ENCODE measurements at places on chromosomes 6 and 20.

GRCh38 chr20:59657459-59658046, 53.2 kb downstream of the PHACTR3 start:
- no peak for DNase-seq

DNA sequence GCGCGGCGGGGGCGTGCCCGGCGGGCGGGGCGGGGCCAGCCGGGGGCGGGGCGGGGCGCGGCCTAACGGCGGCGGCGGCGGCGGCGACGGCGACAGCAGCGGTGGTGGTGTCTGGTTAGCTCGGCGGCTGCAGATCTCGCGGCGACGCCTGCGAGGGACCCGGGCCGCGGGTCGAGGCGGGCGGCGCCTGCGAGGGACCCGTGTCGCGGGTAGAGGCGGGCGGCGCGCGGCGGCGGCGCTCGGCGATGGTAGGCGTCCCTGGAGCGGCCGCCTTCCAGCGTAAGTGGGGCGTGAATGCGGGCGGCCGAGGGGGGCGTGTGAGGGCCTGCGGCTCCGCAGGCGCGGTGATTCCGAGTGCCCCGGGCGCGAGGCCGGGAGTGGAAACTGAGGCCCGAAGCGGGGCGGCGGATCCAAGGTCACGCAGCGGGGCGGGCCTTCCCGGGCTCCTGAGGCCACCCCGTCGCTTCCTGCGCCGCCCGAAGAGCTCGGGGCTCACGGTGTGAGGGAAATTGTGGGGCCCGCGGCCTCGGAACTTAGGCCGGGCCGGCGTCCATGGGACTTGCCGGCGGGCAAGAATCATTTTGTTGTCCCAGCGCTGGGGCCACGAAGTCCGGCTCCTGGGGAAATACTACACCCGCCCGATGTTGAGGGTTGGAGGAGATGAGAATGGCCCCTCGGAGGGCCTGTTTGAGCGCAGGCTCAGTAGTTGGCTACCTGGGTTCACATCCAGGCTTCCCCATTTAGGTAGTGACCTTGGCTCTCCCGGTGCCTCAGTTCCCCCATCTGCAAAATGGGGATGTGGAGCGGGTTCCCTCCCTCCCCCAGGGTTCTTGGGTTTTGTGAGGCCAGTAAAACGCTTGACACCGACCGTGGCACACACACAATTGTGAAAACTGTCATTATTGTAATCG, at the start of gene CBFA2T2:
Gene CBFA2T2 (plus strand): TSS at position 74 of the 911 bp plus-strand sequence. CDS start 172 bp downstream, at position 246.
- DNase-seq = no peak

DNA sequence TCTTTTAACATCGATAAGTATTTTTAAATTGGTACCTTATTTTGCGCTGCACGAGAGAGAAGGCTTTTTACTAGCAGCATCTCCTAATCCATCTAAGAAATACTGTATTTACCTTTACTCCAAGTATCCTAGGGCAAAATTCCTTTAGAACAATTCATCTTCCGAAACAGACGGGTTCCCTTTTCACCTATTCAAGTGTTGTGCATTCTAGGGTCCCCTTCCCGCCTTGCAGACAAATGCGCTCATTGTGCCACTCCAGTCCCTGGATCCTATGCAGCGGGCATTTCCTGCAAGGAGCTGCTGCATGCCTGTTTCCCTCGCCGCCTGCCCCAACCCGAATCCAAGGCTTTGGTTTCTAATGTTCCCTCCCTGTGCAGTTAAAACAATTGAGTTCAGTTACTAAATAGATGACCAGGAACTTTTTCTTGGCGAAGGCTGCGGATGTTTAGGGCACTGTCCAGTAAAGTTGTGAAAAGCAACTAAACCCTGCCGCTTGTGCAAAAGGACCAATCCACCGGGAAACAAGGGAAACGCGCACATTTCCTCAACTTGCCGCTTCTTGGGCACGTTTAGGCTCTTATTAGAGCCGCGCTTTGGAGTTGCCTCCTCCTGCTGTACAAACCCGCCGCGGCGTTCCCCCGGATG, 556 bp upstream of the SCAF8 start:
- DNase-seq = no peak

GRCh38 chr6:132877003-132877402, 62.6 kb downstream of the RPS12 start:
- no peak for DNase-seq

DNA sequence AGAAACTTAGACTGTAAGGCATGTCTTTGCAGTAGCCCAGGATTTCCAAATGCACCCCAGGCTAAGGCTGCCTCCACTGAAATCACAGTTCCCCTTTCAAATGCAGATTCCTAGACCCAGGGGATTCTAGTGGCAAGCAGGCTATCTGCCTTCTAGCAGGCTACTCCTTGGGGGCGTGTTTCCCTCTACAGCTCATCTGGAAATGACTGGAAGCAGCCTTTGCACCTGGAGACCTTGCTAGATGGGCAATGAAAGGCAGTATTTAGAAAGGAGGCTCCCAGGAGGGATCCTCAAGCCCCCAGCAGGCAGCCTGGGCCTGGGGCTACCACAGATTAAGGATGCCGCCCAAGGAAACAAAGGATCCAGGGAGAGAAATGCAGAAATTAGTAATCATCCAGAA, 26.0 kb upstream of the SYNDIG1 start:
- DNase-seq = no peak

DNA sequence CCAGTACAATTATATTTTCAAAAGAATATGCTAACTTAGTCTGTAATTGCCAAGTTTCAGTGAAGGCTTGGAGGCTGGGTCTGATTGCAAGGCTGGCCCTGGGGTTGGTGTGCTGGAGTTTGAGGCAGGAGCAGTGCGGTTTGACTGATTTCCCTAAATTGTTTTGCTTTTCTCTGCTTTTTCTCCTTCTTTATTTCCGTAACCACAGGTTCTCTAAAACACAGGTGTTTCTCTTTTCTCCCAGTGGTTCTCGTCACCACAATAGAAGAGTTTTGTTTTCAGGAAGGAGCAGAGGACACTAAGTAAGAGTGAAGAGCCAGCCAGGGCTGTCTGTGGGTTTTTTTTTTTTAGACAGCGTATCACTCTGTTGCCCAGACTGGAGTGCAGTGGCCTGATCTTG, 8.2 kb upstream of the SNX9 start:
- no peak for DNase-seq

DNA sequence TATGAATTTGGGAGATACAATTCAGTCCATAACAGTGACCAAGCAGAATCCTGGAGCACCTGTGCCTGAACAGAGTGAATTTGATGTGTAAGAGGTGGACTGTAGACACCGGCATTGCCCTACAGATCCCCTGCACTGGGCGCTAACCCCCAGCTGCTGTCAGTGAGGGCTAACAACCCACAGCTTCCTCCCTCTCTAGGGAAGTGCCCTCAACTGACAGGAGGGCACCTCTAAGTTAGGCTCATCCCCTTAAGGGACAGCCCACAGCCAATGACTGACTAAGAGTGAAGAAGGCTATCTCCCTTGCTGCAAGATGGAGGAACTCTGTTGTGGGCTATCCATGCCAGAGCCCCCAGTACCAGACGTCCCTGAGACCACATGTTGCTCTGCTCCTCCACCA, 15.3 kb upstream of the BPIFB1 start:
- DNase-seq = no peak

GRCh38 chr6:133888929-133889556, at the start of gene TCF21:
TSS of gene TCF21 (plus strand) at chr6:133889113. CDS start at chr6:133889398, 285 bp downstream.
- no peak for DNase-seq

DNA sequence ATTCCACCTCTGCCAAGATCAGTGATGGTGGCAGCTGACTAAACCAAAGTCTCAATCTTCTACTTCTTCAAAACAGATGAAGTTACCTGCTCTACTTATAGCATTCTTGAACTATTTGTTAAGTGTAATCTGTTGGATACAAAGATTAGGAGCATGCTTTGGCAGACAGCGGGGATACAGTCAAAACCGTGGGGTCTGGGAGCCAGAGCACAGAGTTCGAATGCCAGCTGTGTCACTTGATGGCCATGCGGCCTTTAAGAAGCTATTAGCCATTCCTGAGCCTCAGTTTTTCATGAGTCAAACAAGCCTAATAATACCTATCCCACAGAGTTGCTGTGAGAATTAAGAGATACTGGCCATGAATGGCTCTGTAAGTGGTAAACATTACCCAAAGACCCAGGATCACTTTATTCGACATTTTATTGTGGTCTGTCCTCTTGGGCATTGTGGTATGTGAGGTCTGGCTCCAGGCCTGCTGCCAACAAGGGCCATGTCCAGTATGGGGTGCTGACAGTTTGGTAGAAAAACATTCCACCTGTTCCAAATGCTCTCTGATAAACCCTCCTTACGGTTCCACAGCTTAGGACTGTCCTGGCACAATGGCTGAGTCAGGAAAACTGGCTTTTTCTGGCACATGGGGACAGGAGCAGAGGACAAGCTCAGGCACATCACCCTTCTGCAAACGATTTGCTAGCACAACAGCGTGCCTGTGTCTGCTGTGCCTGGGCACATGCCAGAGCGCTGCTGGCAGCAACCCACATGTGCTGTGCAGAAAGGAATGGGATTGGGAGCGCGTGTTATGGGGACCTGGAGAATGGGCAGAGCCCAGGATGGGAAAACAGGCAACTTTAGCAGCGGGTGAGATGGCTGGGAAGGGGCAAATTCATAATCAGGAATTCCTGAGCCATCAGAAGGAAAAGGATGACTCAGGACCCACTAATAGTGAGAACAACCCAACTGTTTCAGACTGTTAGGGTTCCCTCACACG, 15.7 kb upstream of the FAM83C start:
- no peak for DNase-seq

GRCh38 chr6:138229663-138230179, 11.4 kb upstream of the PBOV1 start:
- no peak for DNase-seq

DNA sequence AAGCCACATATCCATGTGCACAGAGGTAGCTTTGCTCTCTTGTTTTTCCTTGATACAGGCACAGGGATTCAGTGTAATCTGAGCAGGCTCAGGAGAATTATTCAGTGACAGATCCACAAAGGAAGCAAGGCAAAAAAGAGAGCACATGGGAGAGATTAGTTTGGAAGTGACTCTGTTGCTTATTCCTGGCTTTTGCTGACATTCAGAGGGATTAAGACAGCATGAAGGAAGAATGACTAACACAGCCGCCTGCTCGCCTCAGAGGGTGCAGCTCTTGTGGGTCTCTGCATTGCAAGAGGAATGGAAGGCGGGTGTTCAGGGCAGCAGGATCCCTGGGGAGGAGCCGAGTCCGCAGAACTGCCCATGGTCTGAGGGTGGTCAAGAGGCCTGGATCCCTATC, 203.4 kb upstream of the KCNQ5 start:
- DNase-seq = no peak

- DNase-seq = no peak
Measured at GRCh38 chr6:53273370-53273769, 75.4 kb downstream of the ELOVL5 start.

- DNase-seq = no peak
Measured at GRCh38 chr6:146209942-146210341, 181.1 kb downstream of the GRM1 start.

GRCh38 chr6:113182370-113183141, 674.6 kb upstream of the MARCKS start:
- DNase-seq = no peak

DNA sequence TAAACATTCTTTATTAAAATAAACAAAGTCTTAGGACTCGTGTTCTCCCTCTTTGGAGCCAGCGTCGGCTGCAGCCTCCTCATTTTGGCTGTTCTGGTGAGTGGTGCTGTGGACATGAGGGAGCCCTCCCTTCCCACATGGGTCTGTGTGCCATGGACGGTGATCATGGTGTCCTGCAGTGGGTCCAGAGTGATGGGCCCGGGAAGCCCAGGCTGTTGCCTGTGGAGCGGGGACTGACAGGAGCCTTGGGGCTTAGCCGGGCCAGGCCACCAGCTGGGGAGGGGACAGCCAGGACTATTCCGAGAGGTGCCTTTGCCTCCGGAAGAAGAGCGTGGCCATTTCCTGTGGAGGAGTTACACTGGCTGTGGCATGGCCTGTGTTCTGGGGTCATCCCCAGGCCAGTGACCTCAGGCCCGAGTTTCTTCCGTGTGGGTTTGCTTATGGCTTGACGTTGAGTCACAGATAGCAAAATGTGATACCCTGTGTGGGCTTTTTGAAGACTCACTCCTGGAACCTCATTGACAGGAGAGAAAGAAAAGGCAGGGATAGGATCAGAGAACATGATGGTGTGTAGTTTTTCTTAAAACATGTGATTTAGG, 153.4 kb downstream of the DTNBP1 start:
- no peak for DNase-seq

DNA sequence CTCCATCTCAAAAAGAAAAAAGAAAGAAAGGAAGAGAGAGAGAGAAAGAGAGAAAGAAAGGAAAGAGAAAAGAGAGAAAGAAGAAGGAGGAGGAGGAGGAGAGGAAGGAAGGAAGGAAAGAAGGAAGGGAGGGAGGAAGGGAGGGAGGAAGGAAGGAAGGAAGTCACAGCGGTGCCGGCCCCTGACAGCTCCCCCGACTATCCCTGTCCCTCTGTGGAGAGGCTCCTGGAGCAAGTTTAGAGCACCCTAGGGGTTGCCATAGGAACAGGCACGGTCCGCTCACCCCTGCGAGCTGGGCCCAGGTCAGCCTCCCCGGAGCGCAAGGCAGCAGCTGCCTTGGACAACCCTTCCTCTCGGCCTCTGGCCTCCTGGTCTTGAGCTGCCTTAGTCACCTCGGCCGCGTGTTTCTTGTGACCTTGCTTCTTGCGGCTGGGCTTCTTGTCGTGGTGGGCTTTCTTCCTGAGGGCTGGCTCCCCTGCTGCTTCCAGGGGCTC, 6.8 kb downstream of the BNIP5 start:
- DNase-seq = no peak

GRCh38 chr6:7684076-7684475, 41.8 kb upstream of the BMP6 start:
- no peak for DNase-seq

DNA sequence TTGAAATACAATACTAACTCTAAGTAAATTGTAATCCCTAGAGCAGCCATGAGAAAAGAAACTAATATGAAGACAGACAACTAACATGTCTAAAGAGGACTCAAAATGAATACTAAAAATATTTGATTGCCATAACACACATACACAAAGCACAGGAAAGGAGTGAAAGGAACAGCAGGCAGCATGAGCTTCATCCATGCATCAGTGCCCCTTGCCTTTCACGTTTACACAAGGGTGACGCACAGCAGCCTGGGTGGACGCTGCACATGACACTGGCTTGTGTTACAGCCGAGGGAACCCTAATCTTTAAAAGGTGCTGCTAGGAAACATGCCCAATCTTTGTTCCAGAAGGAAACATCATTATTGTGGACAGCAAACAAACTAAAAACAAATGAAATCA, 123.5 kb downstream of the MAN1A1 start:
- DNase-seq = no peak
